BE2C (cell line): ENCODE measurements at places on chromosomes 1 and 21.

GRCh38 chr1:23209770-23210169 lies 7.5 kb downstream of the HTR1D start:
- no peak for DNase-seq

DNA sequence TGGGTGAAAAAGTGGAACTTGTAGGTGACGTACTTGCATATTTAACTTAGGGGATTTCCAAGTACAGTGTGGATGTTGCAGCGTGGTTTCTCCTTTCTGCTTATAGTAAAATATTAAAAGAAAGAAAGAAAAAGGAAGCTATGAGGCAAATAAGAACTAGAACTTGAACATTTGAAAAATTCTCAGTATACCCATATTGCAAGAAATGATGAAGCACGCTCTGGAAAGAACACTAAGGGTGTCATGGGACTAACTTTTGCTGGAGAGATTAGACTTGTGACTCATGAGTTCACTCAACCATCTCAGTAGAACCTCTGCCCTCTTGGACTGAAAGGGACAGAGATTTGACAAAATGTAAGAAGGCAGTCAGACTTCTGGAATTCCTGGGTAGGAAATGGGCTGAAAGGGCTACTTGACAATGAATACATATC lies 704.5 kb upstream of the ADGRL4 start:
- no peak for DNase-seq

DNA sequence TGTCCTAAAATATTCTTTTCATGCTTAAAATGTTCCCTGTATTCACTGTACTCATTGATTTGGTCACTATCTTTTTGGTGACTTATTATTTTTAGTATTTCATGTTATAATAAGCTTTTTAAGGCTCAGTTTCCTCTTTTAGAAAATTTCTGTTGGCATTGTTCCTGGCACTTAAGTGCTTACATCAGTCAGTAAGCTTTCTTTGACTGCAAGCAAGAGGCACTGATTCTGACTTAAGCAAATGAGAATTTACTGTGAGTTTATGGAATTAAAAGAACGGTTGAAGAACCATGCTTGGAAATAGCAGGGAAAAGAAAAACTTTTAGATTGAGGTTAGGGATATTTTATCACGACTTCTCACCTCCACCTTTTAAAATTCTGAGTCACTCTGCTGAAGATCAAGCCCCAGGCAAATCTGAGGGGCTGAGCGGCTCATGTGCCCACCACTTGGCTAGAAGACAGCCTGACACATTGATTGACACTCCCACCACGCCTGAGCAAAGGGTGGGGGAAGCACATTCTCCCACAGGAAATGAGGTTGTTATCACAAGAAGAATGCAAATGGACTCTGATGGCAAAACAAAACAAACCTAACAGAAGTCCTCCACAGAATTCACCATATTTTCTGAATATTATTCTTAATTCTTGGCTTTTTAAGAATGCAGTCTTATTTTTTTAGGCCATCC lies 102.8 kb downstream of the KCTD3 start:
- no peak for DNase-seq

DNA sequence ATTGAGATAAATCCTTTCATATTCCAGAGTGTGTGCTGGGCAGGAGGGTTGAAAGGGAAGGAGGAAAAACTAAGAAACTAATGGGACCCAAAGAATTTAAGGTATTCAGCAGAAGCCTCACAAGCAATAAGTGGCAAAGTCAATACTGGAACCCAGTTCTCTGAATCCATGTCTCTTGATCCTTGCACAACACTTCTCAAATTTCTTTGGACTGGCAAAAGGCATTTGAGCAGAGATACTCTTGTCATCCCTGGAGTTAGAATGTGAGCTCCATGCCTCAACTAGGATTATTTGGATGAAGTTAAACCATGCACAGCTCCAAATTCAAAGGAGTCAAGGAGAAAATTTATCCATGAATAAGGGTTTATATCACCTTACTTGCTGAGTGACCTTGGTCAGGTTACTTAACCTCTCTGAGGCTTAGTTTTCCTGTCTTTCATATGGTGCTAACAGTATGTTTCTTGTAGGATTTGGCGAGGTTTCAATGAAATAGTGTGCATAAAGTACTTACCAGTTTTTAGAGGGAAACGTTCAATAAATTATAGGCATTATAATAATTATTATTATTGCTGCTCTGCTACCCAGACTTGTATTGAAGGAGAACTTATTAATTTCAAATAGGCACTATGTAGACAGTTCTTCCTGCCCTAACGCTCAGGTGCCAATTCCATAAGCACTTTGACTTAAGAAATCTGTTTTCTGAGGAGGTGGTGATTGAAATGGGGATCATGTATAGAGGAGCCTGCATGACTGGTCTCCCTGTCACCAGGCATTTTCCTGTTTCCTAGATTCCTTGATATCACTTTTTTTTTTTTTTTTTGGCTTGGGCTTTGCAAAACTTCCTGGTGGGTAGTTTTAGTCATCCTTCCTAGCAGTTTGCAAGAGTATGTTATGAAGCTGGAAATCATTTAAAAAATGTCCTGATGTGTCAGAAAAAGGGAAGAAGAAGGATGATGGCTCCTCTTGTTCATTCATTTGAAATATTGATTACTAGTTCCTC lies 125.0 kb upstream of the JUN start:
- no peak for DNase-seq

- no peak for DNase-seq
Observed at GRCh38 chr1:213296558-213296957, 245.5 kb downstream of the RPS6KC1 start.
